Iris pigment epithelial cell (primary cell): ENCODE measurements at places on chromosomes 1 and 21.

DNA sequence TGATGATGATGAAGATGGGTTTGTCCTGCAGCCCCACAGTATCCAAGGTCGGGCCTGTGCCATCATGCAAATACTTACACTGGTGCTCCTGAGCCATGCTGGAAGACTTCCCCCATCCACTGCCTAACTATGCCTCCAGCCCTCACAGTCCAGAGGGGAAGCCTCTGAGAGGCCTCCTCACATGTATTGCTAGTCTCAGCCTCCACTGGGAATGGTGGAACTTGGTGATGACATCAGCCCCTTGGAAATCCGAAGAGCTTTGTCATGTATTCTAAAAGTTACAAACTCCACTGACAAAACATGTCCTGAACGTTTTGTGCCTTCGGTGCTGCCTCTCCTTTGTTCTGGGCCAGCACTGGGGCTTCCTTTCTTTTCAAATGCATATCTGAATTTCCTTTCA, 61.1 kb upstream of the DMRTB1 start:
- no peak for DNase-seq

- no peak for DNase-seq
These were observed 33.4 kb downstream of the TRABD2B start for GRCh38 chr1:47963568-47964358.

GRCh38 chr1:85313888-85314696, 37.7 kb upstream of the BCL10 start:
- peak; percentile 95 for DNase-seq

GRCh38 chr21:42844411-42845113, 34.8 kb downstream of the WDR4 start:
- no peak for DNase-seq

DNA sequence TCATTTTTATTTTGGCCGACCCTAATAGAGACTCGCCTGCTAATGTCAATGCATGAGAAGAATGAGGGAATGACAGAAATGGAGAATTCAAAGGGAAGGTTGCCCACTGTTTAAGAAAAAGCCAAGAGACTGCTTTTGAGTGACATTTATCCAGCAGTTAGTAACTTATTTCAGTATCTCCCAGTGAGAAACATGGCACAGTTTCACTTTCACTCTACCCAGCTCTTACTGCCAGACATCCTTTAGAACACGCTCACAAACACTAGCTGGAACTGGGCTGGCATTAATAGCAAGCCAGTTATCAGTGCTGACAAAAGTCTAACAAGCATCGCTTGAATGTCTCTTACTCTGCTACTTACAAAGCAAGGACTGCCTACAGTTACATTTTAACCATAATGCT, 8.5 kb downstream of the GGPS1 start:
- DNase-seq = peak; percentile 59
